ENCODE measurements at places on chromosomes 2 and 18.

GRCh38 chr2:24424387-24424786 is 64.1 kb upstream of the ITSN2 start:
- no peak for DNase-seq

DNA sequence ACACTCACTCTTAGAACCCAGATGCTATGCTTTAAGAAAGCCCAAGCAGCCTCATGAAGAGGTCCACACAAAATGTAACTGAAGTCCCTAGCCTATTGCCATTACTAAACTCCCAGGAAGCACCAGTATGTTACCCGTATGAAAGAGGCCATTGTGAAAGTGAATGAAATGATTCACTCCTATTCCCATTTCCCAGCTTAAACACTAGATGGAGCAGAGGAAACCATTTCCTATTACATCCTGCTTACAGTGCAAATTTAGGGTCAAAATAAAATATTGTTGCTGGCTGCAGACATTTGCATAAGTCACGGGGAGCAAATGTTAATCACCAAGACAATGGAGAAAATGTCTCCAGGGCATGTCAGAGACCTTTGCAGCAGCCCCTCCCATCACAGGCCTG is 989.7 kb upstream of the CRIM1 start:
- no peak for DNase-seq

DNA sequence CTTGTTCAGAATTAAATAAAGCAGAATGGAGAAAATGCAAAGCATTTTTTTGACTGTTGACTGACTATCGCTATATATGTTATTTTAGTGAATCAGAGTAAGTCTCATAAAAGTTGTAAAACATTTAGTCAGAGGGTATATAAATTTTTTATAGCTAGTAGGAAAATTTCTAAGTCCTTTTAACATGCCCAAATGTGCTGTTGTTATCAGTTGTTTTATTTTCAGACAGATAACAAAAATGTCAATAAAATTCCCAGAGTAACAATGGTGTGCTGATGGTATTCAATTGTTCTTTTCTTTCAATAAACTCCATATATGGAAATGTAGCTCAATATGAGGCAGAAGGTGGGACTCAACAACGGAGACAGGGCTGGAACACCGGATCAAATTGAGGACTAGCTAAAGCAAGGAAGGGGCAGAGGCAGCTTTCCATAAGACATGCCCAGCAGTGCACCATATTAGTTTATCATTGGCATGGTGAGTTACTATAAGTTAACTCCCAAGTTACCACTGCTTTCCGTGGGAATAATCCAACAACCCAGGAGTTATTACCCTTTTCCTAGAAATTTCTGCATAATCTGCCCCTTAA is 26.6 kb downstream of the GULP1 start:
- no peak for DNase-seq

GRCh38 chr2:24831221-24832072 is 38.2 kb downstream of the CENPO start:
- no peak for DNase-seq

GRCh38 chr2:240248721-240249422 is 108.4 kb upstream of the OTOS start:
- no peak for DNase-seq

- DNase-seq: no peak
Measured at GRCh38 chr2:127000937-127001336, 102.2 kb downstream of the TEX51 start.

DNA sequence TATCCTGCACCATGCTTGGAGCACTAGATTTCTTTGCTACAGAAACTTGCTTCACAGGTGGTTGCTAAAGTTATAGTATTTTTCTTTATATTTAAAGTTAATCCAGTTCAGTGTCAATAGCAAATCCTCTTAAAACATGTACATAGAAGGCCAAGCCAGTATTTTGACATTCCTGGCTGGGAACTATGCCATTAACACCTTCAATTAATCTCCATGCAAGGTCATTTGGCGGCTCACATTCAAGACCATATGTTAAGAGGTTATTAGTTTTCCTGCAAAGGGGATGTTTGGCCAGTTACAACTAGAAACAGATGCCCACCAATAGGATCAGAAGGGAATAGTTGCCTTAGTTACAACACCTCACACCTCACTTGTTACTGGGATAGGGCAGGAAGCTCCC is 261.3 kb upstream of the MEIS1 start:
- no peak for DNase-seq

DNA sequence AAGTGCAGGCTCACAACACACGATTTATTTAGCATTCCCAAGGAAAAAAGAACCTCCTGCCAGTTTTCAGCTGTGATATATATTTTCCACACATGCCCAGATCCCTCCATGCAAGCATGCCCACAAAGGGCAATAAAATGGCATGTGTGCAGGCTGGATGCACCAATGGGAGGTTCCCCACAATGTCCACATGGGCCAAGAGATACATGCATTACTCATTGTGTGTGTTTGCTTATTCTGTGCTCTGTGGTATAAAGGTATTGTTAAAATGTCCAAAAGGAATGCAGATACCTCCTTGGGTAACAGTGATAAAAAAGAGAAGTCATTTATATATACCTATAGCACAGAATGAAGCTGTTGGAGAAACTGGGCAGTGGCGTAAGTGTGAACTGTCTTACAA is 207.4 kb downstream of the FHOD3 start:
- DNase-seq: no peak

DNA sequence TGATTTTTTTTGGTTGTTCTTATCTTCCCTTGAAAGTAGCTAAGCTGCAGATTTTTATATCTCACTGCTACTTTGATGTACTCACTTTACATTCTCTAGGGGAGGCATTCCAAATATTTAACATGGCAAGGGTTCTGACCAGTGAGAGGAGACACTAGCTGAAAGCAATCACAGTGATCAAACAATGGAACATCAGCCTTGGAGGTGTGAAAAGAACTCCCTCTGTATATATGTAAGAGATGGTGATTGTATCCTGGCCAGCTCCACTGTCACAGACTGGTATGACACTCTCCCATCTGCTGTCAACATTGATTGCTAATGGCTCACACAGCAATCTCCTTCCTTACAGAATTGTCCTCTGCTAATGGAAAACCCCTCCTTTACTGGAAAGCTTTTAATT is 291.7 kb upstream of the CDH19 start:
- no peak for DNase-seq

DNA sequence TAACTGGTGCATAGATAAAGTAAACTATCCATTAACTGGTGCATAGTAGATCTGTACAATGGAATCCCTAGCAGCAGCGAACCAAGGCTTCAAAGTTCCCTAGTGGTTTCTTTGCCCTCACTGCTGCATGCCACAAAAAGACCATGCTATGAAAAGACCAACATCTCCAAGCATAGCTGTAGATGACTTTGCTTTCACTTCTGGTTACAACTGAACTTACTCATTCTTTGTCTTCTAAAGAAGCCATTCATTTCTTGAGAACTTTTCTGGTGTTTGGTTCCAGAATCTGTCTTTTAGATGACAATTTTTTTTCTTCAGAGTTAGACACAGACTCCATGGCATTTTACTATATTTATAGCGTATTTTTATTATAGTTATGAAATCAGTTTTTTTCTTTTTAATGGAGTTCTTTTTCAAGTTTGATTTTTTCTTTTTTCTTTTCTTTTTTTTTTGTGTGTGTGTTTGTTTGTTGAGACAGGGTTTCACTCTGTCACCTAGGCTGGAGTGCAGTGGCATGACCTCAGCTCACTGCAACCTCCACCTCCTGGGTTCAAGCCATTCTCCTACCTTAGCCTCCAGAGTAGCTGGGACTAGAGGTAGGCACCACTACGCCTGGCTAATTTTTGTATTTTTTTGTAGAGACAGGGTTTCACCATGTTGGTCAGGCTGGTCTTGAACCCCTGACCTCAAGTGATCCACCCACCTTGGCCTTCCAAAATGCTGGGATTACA is 63.6 kb downstream of the SLC35F5 start:
- no peak for DNase-seq

DNA sequence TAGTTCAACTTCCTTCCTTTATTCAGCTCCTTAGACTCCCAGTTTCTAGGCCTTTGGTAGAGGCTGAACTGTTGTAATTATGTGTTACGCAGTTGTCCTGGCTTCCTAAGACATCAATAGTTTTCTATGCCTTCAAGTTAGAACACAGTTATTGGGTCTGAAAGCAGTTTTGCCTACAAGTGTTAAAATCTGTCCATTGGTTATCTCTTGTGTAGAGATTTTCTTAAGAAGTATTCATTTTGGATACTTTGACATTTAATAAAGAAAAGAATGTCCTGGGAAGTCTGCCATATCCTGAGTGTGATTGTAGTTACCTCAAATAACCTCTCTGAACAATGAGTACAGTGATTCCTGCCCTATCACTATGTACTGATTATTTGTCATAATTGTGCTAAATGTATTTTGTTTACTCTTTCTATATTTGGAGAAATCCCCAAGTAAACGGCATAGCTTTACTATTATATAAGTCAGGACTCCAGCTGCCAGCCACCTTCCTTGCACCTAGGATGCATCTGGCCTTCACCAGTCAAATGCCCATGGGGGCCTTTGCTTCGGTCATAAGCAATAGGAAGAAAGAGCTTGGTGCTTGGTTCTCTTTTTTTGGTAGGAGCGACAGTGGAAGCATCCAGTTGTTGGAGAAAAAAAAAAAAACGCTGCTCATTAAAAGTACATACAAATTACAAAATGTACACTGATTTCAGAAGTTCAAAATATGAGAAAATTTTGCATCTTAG is 449.5 kb upstream of the PKDCC start:
- DNase-seq: no peak

- no peak for DNase-seq
Measured at GRCh38 chr18:64179556-64180080, 30.7 kb upstream of the LINC00305 start.

GRCh38 chr2:6394276-6394675 is 471.4 kb downstream of the CMPK2 start:
- no peak for DNase-seq

DNA sequence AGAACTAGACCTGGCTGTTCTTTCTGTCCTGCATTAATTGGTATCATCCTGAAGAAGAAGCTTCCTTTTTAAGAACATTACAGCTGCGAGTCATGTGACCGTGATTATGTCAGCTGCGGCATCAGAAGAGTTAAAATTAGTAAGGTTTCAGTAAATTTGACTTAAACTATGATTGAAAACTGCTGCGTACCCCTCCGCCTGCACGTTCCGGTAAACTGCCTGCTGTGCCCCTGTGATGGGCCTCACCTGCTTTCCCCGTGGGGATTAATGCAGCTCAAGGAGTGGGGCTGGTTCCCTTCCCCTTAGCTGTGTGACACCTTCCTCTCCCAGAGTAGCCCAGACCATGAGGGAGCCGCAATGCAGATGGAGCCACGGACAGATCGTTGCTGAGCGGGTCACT is 36.1 kb upstream of the MYO3B start:
- no peak for DNase-seq

GRCh38 chr2:235951982-235952381 is 216.2 kb downstream of the GBX2 start:
- DNase-seq: no peak

DNA sequence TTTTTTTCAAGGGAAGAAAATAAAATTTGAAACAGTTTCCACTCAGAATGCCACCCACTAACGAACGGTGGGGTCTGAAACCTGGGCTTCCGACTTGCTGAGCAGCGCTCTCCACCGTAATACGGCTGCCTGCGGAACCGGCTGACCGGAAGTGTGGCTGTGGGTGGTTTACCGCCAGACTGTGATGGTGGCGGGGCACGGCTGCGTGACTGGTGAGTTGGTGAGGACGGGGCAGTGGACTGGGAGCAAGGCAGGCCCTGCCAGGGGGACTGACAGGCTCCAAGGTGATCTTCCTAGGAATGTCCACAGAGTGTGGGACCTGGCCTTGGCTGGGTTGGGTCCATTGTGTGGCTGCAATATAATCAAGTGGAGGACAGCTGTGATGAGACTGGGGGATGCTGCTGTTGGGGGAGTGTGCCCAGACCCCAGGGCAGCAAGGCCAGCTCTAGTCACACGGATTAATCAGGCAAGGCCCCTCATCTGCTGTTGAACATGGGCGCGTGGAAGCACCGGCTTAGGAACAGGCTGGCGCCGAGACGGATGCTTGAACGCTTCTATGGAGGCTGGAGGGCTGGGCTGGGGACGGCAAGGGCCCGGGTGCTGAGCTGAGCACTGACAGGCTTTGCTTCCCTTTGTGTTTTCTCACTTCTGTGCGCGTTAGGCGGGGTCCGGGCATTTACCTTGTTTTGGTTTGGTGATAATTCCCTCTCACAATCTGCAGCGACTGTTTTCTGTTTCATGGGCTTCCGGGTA is 357.7 kb upstream of the SPRED2 start:
- DNase-seq: no peak

GRCh38 chr2:7868836-7869235 is 813.0 kb upstream of the ID2 start:
- no peak for DNase-seq

DNA sequence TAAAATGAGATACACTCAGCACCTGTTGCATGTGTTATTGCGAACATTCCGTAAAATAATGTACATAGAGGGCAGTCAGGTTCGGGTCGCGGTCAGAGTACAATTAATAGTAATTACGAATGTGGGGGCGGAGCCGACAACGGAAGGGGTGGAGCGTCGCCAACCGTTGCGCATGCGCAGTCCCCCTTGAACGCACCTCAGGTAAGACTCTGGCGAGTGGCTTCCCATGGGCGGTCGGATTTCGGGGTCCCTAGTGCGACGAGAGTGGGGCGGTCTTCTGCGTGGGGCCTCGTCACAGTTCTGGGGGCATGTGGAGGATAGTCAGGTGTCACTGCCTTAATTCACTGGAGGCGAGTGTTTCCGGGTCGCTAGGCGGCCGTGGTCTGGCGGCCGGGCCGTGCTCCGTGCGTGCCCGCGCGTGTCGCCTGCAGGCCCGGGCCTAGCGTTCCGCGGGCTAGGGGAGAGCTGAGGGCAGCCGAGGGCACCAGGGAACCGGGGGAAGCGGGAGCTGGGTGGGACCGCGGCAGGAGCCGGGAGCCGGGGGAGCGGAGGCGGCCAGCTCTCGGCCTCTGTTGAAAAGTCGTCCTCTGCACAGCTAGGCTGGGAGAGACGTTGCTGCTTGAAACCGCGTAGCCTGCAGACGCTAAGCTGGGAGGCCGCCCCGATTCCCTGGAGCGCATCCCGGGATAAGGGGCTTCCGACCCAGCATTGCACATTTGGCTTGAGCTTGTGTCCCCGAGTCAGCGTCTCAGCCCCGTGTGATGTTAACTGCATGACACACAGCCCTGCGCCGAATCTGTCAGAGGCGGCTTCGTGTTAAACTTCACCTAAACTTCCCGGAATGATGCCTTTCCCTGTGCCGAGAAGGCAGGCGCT is at the start of gene CEBPZOS:
CEBPZOS (plus strand) TSS at position 177 of the 876 bp plus-strand sequence. CDS start 3,209 bp downstream, outside the sequence.
- peak; percentile 90 for DNase-seq

DNA sequence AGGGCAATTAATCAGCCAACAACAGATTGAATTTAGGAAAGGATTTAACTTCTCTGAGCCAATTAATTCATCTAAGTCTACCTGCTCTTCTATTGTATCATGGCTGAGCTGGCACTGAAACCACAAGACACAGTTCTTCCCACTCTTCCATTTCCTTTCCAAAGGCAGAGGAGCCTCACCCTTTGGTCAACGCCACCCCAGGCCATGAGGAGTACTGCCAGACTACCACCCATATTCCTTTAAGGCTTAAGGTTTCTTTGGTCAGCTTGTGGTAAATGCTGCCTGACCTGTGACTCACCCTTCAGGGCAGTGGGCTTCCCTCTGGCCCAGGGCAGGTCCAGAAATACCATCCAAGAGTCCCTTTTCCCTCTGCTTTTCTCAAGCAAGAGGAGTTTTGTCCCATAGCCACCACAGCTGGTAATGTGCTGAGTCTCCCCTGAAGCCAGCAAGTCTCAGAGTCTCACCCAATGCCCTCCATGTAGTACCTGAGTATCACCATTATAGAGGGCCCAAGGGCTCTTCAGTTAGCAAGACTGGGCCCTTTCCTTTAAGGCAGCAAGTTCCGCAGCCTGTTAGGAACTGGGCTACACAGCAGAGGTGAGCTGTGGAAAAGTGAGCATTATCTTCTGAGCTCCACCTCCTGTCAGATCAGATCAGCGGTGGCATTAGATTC is 900.5 kb upstream of the CRIM1 start:
- no peak for DNase-seq

Data from effector CD8-positive, alpha-beta T cell (primary cell).